Naive thymus-derived CD8-positive, alpha-beta T cell (primary cell): ENCODE measurements at places on chromosomes 6 and 20.

DNA sequence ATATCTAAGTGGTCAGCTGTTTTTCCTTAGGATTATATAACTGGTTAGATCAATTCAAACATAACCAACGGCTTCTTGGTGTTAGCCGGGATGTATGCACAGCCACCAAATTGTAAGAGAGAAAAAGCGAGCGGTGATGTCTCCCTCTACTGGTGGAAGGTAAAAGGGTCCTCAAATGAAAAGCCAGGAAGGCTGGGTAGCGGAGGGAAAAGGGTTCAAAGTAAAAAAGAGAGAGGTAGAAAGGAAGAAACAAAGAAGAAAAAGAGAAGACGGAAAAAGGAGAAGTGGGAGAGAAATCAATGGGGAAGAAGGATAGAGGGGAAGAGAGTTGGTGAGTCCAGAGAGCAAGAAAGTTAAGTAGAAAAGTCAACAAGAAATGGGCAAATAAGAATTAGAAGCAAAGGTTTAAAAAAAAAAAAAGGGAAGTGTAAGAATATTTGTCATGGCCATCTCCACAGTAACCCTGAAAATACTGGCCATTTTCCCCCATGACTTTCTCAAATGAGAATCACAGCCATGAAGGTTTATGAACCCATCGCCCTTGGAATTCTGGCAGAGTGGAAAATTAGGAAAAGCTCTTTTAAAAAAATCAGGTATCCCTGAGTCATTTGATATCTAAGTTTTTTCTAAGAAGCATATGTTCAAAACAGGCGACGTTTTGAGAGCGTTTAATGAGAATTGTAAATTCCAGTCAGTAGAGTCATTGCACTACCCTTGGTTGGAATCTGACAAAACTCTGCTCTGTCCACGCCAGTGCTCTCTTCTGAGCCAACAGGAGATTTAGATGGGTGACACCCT lies 155.6 kb upstream of the SNX9 start:
- peak; percentile 19 for DNase-seq

GRCh38 chr6:145206247-145206907 lies 528.9 kb downstream of the EPM2A start:
- DNase-seq = no peak

- DNase-seq = no peak
These were observed 112.8 kb upstream of the BMP2 start for GRCh38 chr20:6654513-6655252.

DNA sequence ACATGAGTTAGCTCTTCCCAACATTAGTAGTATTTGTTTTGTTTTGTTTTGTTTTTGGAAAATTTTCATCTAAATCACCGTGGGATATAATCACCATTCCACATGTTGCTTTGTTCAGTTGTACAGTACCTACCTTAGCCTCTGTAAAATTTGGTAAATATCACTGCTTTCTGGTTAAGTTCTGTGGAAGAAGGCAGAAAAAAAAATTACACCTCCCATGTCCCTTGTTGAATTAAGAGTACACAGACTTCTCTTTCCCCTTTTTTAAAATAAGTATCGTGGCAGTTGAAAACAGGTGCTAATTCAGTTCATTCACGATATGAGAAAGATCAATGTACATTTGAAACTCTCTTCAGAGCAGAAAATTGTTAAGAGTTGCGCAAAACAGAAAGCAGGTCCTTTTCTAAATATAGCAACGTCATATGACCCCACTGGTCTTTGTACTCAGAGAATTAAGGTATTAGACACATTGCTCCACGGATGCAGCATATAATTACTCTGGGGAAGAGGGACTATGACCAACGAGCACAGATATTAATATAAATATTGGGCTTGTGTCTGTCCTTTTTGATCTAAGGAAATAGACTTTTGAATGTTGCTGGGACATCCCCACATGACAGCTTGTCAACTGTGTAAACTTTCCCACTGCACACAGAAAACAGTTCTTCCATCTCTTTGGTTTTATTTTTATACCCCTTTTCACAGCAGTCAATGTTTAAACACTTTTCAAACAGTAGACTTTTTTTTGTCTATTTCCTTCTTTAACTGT lies 58.6 kb upstream of the ZNF217 start:
- no peak for DNase-seq

DNA sequence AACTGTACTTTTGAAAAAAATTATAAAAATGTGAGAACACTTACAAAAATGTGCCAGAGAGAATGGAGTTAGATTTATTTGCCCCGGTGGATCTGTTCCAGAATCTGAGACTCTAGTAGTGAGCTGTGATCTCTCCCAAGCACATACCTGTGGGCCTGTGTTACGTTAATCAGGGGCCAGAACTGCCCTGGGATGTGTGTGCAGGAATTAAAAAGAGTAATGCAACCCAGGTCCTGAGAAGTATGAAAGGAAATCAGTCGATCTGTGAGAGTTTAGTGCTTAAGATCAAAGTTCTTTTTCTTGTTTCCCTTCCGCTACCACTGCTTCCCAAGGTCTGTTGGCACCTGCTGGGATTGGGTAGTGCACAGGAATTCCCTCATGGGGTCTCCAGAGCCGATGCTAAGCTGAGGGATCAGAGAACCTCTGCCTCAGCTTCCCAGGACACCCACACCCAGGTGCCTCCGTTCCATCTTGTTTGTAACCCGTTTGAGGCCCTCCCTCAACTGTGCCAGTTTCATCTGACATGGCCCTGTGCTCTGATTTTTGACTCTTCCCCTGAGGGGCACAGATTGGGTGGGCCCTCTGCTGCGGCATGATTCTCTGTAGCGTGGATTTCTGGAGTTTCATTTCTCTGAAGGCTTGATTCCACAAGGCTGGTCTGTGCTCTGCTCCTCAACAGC lies 87.7 kb downstream of the RREB1 start:
- DNase-seq = no peak

DNA sequence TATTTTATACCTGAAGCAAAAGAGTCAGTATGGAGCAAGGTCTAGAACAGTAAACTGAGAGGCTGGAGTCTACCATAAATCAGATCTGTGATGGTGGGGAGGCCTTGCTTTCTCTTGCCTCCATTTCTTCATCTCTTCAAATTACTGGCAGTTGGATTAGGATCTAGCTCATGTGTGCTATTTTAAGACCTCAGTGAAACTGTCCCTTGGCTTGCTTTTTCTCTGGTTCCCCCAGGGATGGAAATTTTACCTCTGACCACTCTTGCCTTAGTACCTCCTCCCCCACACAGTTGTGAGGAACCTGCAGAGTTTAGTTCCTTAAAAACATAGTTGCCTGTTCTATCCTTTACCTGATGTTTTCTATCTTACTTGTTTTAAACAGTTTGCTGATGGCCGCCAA lies 8.5 kb downstream of the TMEM14B start:
- DNase-seq = no peak

GRCh38 chr6:12420626-12421025 lies 130.5 kb downstream of the EDN1 start:
- no peak for DNase-seq

- DNase-seq = no peak
These were observed at the start of gene ZBTB46 for GRCh38 chr20:63830841-63831588. ZBTB46 (minus strand) TSS chr20:63831264; CDS start chr20:63790757, 40,507 bp downstream.

- no peak for DNase-seq
These were observed 75.4 kb downstream of the GRM4 start for GRCh38 chr6:34070315-34071135.

DNA sequence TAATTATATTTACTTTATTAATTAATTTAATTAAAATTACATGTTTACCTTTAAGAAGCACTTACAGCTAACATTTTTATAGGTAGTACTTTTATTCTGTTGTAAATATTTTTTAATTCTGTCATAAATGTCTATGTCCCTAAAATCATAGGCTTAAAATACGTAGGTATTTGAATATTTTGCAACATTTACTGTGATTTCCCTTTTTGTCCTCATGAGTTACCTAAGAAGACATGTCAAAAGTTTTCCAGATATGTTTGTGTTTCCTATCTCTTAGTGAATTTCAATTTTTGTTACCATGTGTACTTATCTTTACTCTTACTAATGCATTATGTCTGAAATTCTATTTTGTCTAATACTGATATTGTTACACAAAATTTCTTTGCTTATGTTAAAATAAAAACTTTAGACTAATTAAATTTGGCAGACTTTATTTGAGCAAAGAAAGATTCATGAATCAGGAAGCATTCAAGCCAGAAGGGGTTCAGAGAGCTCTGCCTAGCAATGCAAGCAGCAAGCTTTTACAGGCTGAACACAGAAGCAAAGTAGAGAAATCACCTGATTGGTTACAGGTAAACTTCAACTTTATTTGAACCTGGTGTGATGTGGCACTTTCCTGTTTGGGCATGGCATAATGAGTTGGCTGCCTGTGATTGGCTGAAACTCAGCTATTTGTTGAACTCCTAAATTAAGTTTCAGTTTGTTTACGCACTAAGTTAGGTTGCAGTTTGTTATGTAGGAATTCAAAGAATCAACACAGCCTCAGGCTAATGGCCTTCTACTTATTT lies 123.2 kb upstream of the TMEM170B start:
- no peak for DNase-seq

- no peak for DNase-seq
These were observed 223.0 kb downstream of the QKI start for GRCh38 chr6:163637524-163637923.

GRCh38 chr6:158826819-158827501 lies 7.8 kb upstream of the EZR start:
- no peak for DNase-seq

DNA sequence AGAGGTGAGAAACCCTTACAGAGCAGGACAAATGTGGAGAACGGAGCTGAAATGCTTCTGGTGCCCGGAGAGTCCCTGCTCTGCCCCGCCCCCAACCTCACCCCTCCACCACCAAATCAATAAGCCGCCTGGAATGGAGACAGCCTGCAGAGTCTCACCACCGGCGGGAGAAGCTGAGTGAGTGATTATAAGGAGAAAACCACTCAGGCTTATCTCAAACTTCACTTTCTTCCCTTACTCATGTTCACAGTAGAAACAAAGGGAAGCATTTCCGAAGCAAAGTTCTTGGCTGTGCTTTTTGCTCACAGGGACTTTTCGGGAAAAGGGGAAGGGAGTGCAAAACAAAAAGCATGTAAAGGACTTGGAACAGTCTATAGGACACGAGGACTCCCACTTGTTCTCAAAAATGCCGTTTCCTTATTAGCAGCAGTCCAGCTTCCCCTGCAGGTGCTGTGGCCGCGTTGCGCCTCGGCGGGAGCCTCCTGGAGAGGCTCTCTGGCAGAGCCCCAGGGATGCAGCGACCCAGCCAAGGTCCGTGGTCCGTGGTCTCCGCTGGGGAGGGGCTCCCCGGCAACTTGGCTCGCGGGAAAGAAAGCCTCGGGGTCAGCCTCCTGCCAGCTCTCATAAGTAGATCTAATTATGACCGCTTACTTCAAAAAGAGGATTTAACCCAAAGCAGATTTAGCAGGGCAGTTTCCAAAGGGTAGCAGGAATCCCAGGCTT lies 64.8 kb upstream of the TMEM30A start:
- no peak for DNase-seq

GRCh38 chr6:168546730-168547129 lies 105.7 kb downstream of the SMOC2 start:
- no peak for DNase-seq

DNA sequence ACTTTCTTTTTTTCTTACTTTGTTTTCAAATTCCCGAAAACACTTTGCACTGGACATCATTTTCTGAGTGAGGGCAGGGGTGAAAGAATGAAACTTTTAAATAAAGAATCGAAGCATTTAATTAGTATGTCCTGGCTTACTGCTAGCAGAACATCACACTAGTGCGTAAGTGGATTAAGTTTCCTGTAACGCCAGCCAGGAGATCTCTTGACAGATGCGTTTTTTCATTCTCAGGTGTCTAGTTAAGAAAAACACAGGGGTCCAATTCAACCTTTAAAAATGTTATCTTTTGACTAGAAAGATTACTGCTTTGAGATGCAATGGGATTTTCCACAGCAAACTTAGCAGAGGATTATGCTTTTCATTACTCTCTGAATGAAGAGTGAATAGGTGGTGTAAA lies 858.8 kb upstream of the EPHA7 start:
- DNase-seq = no peak

- no peak for DNase-seq
These were observed 231.3 kb upstream of the FLRT3 start for GRCh38 chr20:14568701-14569100.

DNA sequence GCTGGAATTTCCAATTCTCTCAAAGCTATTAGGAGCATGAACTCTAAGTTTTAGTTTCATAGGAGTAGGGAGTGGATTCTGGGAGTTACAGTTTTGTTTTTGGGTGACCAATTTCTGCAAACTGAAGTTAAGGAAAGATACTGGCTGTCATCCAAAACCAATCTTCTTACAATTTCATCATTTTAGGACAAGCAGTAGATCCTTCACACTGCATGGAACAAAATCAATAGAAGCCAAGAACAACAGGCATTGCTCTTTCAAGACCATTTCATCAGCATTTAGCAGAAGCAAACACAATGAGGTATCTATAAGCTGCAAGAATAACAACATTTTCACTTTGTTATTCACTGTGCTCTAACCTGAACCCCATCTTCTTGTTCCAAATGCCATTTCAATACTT lies 173.0 kb downstream of the GMDS start:
- no peak for DNase-seq

GRCh38 chr6:70706491-70707123 lies 38.9 kb downstream of the SMAP1 start:
- no peak for DNase-seq
